Amniotic stem cell (primary cell): ENCODE measurements at places on chromosomes 11 and 22.

DNA sequence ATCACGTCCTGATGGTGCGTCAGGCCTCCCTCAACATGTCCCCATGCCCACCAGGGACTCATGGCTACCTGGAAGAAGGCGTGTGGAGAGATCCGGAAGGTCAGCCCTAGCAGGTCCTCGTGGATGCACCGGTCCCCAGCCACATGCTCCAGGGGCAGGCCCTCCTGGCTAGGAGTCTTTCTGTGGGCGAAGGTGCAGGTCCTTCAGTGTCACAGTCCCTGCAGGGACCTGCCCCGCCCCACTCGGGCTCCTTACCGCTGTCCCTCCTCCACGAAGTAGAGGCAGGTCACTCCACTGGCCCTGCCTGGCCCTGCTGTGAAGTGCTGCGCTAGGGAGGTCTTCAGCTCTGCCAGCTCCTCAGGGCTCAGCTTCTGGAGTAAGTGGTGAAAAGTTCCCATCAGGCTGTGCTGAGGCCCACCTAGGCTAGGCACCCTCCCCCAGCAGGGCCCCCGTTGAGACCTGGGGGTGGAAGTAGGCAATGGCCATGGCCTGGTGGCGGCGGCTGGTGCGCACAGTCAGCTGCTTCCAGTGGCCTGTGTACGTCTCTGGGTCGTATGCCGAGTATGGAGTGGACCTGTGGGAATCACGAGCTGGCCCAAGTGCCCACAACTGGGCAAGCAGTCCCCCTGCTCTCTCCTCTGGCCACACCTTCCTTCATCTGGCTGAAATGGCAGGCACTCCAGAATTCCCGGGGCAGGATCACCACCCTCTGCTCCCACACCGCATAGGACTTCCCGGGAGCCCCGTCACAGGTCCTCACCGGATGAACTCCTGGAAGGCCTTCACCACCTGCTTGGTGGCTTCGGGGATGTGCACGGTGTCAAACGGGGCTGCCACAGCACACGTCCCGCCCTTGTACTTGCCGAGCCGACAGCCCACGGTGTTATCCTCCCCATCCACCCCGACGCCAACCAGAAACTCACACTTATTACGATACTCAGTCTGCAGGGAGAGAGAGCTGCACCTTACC, 1.1 kb upstream of the RANBP1 start:
- no peak for DNase-seq

DNA sequence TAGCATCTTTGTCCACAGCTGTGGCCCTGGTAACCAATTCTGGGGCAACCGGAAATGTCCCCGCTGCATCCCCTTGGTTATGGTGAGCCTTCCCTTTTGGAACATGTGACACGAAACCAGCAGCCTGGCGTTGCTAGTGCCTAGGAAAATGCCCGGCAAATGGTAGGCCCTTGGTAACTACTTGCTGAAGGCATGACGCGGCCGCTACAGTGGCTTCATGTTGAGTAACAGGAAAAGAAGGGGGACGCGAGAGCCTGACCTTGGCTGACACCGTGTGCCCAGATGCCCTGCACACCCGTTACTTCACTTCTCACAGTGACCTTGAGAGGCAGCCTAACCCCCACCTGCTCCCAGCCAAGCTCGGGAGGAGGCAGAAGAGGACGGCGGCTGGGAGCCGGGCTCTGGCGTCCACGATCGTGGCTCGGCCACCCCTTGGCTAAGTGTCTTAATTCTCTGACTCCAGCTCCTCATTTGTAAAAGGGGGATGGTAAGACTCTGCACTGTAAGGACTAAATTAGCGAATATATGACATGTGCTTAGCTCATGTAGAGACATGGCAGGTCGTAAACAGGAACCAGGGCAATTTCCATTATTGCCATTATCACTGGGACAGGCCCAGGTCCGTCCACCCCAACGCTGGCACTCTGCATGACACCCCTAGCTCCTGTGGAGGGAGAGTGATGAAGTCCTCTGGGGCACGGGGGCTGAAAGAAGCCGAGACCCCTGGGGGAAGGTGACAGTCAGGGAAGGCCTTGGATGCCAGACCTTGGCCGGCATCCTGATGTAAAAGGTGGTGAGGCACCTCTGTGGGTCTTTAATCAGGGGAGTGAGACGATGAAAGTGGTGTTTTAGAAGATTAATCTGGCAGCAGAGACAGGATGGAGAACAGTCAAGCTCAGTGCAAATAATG, 18.9 kb downstream of the IFT27 start:
- no peak for DNase-seq

DNA sequence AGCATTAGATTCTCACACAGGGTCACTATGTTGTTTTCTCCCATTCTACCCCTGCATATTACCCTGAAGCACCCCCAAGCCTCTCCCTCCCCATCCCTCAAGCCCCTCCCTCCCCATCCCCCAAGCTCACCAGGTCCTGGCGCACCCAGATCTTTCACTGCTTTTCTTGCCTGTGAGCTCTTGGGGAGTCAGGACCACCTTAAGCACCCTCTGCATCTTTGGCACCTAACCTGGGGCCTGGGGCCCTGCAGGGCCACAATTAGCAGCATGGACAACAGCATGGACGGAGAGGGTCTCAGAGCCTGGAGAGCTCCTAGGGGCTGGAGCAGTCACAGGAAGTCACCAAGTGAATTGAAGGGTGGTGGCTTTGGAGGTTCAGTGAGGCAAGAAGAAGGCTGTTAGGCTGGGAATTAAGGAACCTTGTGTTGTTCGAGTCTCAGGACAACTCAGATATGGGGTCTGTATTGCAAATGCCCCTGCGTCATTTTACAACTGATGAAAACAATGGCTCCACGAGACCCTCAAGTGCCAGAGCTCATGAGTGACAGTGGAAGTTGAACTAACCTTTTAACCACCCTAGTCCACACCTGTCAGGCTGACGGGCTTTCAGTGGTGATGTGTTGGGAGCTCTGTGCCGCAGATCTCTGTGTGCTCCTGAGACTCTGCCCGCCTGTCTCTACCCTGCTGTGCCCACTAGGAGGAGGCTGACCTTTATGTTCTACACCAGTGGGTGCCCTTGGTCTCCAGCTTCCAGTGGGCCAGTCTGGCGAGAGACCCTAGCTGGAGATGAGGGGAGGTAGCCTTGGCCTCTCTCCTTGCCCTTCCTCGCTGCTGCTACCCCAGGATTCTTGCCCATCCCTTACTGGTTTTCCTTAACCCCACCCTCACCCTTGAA, 111.3 kb upstream of the OR4B1 start:
- DNase-seq, result no peak

DNA sequence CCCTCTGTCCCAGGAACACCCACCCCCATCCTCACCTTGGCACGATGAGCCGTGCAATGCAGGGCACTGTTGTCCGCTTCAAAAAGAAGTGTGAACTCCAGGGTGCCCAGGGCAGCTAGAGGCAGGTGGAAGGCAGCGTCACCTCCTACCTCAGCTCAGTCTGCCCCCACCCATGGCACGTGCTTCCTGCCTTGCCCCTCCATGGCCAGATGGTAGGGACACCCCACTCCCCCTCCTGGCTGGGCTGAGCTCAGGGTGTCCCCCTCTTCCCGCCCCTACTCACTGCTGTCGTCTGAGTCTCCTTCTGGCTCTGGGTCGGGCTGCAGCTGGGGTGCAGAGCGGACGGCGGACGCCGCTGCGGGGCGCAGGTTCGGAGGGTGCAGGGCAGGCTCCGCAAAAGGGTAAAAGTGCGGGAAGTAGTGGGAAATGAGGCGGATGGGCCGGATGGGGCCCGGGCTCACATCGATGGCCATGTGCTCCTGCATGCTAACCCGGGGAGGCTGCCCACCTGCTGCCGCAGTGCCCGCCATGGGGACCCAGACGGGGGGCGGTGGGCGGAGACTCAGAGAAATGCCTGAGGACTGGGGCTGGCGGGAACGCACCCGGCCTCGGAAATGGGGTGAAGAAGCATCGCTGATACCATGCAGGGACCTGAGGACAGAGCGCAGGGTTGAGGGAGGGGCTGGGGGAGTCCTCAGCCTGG, 9.1 kb downstream of the NDUFV1 start:
- no peak for DNase-seq

DNA sequence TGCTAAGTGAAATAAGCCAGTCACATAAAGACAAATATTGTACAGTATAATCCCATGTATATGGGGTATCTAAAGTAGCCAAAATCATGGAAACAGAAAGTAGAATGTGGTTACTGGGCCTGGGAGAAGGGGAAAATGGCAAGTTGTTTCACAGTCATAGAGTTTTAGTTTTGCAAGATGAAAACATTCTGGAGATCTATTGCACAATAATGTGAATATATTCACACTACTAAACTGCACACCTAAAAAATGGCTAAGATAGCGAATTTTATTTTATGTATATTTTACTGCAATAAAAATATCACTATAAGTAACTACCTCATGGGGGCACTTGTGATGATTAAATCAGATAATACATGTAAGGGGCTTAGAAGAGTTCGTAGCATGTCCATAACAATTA, 72.0 kb upstream of the ARHGAP32 start:
- DNase-seq, result no peak

- DNase-seq, result no peak
Measured at GRCh38 chr11:9133956-9134355, 42.6 kb upstream of the SCUBE2 start.
